Cortex of kidney (tissue), 1 donor: ENCODE measurements at places on chromosomes 13 and 19.

DNA sequence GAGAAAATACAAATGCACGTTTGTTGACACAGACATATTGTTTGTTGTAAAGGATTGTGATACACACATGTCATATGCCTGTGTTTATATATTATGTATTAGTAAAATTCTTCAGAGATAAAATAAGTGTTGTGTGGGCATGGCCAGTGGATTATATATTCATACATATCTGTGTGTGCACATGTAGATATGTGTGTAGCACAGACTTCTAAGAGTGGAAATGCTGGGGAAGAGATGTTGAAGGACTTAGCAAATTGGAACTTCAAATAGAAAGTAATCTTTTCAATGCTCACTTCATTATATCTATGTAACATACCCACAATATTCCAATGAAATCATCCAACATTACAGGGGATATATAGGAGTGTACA is 413.2 kb downstream of the LMO7 start:
- no peak for DNase-seq

- no peak for DNase-seq
These were observed 38.0 kb upstream of the FREM2 start for GRCh38 chr13:38648912-38649311.

GRCh38 chr13:112959206-112959605 is 9.8 kb upstream of the MCF2L start:
- DNase-seq: no peak

- no peak for DNase-seq
These were observed 5.3 kb upstream of the RNF6 start for GRCh38 chr13:26227166-26227971.

DNA sequence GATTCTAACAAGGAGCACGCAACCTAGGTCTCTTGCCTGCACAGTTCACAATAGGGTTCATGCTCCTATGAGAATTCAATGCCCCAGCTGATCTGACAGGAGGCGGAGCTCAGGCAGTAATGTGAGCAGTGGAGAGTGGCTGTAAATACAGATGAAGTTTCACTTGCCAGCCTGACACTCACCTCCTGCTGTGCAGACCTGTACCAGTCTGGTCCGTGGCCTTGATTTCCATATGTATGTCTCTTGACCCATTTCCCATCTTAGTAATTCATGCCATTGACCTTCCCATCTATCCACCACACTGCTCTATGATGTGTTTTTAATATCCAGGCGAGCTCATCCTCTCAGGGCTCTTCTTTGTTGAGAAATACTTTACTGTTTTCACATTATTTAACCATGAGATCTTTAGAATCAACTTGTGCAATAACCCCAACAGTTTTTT is 95.2 kb downstream of the LRCH1 start:
- no peak for DNase-seq

DNA sequence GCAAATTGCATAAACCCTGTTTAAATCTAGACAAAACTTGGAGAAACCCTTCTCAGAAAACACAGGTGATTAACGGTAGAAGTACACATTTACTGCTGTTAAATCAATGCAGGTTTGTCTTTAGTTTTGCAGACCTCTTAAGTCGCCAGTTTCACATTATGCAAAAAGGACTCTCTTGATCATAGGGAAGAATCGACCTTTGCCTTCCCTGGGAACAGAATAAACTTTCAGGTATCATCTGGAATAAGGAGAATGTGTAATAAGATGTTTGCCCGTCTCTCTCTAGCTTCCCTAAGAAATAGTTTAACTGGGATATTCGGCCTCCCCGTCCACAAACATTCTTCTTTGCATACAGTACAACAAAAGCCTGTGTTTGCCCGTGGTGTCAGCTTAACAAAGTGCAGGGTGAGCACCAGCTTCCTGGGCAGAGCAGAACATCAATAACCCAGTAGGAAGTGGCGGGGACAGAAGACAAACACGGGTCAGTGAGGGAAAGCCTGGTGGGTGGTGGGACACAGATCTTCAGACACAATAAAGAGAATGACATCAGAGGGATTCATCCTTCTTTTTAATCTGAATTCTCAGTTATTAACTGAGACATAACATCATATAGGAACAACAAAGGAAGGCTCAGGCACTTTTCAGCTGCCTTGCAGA is 1077.7 kb upstream of the SLC10A2 start:
- DNase-seq: no peak

GRCh38 chr19:17205237-17206140 is 9.7 kb upstream of the USE1 start:
- no peak for DNase-seq

- no peak for DNase-seq
These were observed 11.8 kb upstream of the SELENOW start for GRCh38 chr19:47766670-47767069.

GRCh38 chr19:33809960-33810359 is 13.3 kb downstream of the KCTD15 start:
- DNase-seq: no peak

DNA sequence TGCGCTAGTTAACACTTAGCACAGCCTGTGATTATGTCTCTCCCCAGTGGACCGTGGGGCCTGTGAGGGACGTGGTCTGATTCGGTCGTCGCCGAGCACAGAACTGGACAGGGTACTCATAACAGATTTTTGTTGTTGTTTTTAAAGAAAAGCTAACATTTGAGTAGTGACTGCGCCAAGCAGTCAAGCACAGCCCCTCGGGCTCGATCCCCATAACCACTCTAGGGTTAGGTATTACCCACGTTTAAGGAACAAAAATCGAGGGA is 805 bp upstream of the PTOV1 start:
- DNase-seq: no peak

- DNase-seq: no peak
These were observed 16.0 kb upstream of the GNA15 start for GRCh38 chr19:3119693-3120380.

DNA sequence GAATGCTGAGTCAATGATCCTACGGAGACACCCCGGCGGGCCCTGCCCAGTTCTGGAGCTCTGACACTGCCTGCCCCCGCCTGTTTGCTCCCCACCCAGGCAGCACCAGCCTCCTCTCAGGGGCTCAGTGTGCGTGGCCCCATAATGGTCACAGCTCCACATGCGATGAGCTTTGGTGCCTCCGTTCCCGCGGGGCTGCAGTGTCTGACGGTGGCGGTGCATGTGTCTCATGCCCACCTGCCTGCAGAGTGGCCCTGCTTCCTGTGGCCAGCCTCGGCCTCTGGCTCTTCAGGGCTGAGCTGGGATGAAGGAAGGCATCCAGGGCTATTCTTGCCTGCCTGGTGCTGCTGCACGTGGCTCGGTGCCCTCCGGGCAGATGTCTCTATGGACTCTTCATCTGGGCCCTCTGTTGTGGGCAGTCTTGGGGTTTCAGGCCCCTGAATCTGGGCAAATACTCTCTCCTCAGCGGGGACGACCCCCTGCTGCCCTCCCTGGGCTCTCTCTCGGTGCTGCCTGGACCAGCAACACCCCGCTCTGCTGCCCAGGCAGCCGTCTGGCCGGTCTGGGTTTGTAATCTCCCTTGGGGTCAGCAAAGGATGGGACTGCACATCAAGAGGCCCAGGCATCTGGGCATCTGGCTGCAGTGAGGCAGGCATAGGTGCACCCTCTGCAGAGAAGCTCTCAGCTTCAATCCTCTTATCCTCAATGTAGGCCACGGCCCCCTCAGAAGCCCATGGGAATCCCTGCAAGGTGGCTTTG is 19.3 kb upstream of the TMEM255B start:
- DNase-seq: no peak

DNA sequence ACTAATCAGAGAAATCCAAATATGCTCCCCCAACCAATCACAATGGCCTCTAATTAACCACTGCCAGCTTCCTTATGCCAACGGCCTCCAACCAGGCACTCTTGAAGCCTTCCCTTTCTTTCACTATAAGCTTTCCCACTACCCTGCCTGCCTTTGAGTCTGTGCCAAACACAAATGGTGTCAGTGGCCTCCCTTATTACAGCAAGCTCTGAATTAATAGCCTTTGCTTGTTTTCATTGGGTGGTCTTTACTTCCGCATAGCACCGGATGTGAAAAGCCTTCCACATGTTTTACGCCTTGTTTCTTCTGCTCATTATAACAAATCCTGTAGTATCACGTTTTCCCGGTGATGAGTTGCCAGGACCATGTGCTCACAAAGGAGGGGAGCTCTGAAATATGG is 1.4 kb upstream of the EDDM13 start:
- DNase-seq: no peak

DNA sequence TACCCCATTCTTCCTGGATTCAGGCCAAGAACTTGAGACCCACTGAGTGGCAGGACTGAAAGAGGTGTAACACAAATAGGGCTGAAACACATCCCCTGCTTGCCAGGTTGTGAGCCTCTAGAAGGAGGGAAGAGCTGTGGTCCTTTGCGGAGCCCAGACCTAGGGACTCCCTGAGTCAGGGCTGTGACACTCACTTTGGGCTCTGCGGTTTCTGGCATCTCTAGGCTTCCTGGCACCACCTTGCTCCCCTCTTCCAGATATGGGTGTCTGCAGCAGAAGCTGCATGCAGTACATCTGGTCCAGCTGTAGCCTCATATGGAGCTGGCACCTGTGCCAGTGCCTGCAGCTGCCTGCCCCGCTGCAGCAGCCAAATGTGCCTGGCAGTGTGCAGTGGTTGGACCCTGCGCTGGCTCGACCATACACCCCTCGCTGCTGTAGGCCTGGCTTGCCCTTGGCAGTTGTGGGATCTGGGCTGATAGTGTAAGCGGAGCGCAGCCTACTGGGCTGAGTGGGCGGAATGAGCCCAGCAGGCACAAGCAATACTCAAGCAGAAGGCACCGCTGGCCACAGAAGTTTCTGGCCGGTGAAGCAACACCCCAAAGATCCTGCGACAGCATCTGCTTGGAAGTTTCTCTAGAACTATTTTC is 290.4 kb downstream of the SLITRK6 start:
- no peak for DNase-seq

DNA sequence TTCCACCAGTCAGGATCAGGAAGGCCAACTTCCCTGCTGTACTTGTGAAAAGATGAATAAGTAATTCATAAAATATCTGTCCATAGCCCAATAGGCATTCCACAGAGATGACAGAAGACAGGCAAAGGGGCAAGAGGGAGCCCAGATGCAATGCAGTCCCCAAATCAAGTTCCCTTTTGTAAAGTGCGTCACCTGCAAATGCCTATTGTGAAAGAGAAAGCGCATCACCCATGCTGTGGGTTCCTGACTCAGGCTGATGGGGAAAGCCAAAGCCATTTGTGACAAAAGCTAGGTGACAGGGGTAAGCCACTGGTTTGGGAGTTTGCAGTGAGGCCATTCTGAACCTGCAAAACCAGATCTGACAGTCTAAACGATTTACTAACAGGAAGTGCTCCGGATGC is 157.5 kb upstream of the ZNF536 start:
- DNase-seq: no peak

GRCh38 chr13:51943721-51944120 is 67.5 kb downstream of the ATP7B start:
- no peak for DNase-seq

DNA sequence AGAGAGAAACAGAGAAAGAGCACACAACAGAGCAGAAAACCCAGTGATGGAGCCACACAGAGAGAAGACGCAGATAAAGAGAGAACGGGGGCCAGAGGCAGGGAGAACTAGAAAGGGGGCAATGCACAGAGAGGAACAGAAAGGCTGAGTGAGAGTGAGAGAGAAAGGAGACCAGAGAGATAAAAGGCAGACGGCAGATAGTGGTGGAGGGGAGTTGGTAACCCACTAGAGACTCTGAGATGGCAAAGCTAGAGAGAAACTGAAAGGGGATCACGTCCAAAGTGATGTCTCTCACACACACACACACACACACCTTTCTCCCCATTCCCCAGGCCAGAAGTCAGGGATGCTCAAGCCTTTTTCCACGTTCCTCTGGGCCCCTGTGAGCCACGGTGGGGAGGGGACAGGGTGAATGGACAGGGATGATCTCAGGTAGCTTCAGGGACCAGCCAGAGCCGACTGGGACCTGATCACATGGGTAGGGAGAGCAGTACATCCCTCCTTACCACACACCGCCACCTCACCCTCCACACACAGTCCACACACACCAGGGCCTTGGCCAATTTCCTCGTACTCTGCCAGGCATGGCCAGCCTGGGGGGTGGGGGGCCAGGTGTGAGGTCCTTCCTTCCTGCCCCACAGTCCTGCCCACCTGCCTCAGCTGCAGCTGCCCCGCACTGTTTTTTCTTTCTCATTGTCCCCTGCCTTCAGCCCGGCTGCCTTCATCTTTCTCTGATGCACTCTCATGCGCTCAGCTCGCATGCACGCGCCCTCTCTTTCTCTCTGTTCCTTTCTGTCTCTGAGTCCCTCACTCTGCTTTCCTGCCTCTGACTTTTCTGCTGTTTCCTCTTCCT is 22.5 kb upstream of the POU2F2 start:
- no peak for DNase-seq

GRCh38 chr13:111253365-111253872 is 67.0 kb upstream of the TEX29 start:
- DNase-seq: no peak

GRCh38 chr13:114130837-114131582 is 1.4 kb downstream of the RASA3 start:
- no peak for DNase-seq

DNA sequence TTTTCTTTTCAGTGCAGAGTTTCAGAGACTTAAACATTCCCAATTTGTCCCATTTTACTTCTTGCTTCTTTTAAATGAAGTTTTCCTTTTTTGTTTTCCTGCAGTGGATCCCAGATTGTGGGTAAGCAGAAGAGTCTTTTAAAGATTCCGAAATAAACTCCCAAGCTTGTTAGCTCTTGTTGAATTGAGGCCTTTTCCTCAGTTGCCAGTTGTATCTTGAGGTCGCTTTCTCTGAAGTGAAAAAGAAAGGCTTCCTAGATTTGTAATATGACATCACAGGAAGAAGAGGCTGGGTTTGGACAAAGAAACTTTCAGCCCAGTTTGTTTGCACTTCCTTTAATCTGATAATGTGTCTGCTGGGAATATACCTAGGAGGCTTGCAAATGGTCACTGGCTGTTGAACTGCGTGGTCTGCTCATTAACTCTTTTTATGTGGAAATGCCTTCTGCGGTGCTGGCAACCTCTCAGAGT is at the start of gene LPAR6:
TSS of gene LPAR6 (minus strand) at position 233 of the 471 bp plus-strand sequence. CDS start 690 bp downstream, outside the sequence.
- DNase-seq: no peak

DNA sequence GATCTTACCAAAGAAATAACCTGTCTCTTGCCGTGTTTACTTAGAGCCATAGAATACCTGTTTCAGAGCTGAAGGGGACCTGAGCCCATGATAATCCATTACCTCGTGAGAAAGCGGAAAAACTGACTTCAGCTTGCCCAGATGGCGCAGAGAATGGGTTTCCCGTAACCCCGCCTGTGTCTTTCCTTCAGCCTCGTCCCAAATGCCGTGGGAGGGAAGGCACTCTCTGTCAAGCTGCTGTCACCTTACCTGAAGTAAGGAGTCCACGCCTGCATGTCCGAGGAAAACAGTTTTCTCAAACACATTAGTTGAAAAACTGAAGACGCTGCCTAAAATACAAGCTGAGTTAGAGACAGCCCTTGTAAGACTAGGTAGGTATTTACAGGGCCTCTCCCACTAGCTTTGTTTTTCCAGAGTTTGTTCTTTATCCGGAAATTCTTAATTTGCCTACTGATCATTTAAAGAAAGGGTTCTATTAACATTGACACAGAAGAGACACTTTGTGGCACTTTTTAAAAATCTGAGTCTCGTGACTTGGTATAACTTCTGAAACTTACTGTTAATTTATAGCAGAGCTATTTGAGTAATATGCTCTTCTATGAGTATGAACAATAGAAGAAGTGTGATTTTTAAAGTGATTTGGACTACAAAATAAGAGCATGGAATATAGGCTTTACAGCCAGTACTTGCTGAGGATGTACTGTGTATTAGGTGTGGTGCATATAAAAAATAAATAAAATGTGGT is 1.3 kb upstream of the INTS6 start:
- DNase-seq: no peak

GRCh38 chr13:111267784-111268183 is 52.7 kb upstream of the TEX29 start:
- no peak for DNase-seq

- no peak for DNase-seq
These were observed 45.2 kb downstream of the GPR180 start for GRCh38 chr13:94646904-94647303.
